ENCODE measurements at places on chromosomes 2 and 18.

DNA sequence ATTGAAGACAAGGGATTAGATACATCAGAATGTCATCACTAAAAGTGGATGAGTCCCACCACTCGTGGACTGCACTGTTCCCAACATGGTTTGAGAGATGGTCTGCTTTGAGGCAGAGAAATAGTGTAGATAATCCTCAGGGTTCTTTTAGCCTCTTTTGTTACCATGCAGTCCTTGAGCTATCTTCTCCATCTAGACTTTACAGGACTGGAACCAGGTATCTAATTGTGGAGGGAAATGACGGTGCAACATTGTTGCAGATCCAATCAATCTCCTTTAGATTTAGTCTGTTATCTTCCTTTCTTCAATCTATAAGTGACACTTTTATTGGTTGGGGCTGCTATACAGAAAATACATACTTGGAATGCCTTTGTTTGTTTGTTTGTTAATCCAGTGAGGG is 183.8 kb upstream of the CWC22 start:
- no peak for DNase-seq

DNA sequence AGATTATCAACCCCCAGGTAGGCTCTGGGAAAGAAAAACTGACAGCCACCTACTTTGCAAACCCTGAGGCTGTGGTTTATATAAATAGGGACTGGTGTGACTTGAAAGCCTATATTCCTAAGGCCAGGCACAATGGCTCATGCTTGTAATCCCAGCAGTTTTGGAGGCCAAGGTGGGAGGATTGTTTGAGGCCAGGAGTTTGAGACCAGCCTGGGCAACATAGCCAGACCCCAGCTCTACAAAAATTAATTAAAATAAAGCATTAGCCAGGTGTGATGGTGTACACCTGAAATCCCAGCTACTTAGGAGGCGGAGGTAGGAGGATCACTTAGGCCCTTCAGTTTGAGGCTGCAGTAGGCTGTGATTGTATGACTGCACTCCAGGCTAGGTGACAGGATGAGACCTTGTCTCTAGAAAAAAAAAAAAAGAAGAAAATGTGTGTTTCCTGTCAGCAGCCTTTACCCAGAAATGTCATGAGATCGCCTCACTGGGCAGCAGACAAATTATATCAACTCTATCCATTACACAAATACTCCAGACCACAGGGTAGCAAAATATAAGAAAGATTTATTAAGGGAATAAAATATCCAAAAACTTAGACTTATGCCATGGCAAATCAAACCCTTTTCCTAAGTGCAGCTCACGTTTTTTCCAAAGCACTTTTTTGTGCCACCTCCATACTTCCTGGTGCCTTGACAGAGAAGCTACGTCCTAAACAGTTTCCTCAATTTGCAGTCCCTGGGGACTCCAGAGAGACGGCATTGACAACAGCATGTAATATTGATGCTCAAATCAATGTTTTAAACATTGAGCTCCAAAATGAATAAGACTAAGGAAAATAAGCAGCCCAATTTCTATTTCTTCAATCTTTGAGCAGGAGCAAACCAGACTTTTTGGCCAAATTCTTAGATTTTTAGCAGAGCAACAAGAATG is 190.8 kb upstream of the NDUFV2 start:
- DNase-seq, result peak; percentile 71

- DNase-seq, result no peak
Observed at GRCh38 chr2:143132355-143132754, 3.1 kb downstream of the ARHGAP15 start.

- DNase-seq, result no peak
Observed at GRCh38 chr18:565562-566061, 14.6 kb upstream of the CETN1 start.

DNA sequence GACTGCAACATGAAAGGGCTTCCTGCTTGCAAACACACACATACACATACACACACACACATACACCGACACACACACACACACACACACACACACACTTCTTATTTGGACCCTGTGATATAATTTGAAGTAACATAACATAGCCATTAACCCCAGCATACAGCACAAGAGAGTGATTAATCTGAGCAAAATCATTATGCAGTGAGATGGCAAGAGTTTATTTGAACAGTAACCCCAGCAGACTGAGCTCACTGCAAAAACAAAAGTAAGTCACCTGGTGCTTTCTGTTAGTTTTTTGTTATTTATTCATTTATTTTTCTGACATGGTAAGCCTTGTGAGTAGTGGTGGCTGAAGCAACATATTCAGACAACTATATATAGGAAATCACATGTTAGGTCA is 93.7 kb downstream of the NOL4 start:
- DNase-seq, result no peak

DNA sequence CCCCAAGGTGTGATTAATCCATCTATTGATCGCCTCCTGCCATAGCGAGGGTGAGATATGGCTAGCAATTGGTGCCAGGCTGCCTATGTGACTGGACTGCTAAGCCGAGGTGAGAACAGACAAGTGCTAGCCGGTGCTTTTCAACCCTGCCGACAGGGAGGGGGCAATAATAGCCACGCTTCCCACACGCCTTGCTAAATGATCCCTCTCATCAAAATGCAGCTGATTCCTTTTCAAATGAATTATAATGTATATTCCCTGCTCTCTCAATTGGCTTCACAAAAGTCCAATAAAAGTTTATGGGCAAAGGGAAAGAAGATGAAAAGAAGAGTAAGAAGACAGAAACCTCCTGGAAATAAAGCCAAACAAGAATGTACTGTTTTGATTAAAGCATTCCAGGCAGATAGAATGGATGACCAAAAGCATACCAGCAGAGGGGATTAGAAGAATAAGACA is 235.6 kb downstream of the ICOS start:
- DNase-seq, result no peak

All from NAMALWA (cell line).